Chondrocyte (in vitro differentiated cells): ENCODE measurements at places on chromosomes 1 and 21.

DNA sequence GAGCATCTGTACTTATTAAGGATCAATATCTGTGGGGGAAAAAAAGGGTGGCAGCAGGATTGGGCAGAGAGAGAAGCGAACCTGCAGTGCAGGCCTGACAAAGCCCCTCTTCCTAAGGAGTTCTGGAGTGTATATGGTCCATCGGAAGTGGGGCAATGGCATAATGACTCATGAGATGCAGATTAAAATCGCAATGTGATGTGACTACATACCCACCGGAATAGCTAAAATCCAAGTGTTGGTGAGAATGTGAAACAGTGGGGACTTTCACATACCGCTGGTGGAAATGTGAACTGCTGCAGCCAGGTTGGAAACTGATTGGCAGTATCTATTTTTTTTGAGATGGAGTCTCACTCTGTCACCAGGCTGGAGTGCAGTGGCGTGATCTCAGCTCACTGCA, 8.2 kb upstream of the CREG1 start:
- DNase-seq: no peak

DNA sequence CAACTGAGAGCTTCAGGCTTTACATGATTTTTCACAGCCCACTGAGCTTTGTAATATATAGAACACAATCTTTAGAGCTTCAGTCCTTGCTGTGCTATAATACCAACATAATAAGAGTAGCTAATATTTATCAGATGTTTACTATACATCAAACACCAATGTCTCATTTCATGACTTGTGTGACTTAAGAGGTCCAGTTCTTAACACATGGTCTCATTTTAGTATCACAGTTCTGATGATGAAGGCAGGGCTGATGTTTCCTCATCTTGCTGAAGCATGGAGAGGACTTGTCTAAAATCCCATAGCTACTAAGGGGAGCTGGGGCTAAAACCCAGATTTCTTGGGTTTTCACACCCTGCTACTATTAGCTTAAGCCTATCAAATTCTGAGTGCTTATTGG, 5.5 kb downstream of the MTR start:
- no peak for DNase-seq

DNA sequence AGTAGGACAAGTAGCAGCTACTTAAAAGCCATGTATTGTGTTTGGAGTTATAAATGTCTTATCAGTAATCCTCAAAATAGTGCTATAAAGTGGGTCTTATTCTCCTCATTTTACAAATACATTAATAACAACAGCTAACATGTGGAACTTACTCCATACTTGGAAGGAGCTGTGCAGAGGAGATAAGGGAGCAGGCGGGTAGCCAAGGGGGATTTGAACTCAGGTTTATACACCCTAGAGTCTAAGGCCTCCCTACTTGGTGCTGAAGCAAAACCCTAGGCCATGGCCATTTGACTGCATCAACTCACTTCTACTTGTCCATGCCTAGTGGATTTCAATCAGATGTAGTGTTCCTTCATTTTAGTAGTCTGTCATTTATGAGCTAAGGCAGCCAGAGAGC, 72.1 kb downstream of the LMO4 start:
- no peak for DNase-seq

GRCh38 chr1:107145637-107146036, 4.8 kb downstream of the NTNG1 start:
- DNase-seq: no peak

DNA sequence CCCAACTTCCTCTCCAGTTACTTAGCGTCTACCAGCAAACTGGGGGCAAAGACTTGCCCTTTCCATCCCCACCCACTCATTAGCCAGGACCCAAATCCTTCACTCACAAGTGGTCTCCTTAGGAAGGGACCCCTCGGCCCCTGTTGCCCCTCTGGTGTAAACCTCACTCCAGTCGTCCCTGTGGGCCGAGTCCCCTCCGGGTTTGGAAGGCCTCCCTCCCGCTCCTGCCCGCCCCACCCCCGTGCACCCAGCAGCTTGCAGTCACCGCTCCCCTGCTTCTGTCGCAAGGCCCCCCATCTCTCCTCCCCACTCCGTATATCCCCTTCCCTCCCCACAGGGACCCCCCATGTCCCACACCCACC, 1.2 kb downstream of the EFHD2 start:
- DNase-seq: no peak

GRCh38 chr1:243513726-243514491, 258.1 kb downstream of the SDCCAG8 start:
- no peak for DNase-seq

GRCh38 chr1:172976222-172977041, 74.3 kb downstream of the TNFSF18 start:
- no peak for DNase-seq

DNA sequence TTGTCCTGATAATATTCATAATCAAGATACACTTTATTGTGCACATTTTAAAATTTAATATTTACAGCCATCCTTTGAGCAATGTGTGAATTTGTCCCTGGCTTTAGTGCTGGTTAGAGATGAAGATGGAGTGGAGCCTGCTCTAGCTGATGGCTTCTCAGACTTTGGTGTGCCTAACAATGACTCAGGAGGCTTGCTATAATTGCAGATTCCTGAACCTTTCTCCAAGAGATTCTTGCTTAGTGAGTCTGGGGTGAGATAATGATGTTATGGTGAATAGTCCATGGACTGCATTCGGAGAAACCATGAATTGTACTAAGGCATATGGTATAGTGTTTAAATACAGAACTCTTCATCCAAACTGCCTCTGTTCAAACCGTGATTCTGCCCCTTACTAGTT, 307.1 kb downstream of the PAPPA2 start:
- no peak for DNase-seq

- DNase-seq: no peak
These were observed 27.8 kb upstream of the CD84 start for GRCh38 chr1:160607011-160607671.

GRCh38 chr1:41488040-41488951, 3.8 kb upstream of the EDN2 start:
- DNase-seq: no peak

GRCh38 chr1:203768256-203768655, 3.3 kb downstream of the LAX1 start:
- DNase-seq: peak; percentile 43

- DNase-seq: no peak
These were observed 46.6 kb upstream of the ATP1A1 start for GRCh38 chr1:116326486-116326885.

- no peak for DNase-seq
These were observed 28.2 kb downstream of the INTS7 start for GRCh38 chr1:212007178-212007577.

- no peak for DNase-seq
These were observed 253.2 kb downstream of the PTPRC start for GRCh38 chr1:198892065-198892464.

DNA sequence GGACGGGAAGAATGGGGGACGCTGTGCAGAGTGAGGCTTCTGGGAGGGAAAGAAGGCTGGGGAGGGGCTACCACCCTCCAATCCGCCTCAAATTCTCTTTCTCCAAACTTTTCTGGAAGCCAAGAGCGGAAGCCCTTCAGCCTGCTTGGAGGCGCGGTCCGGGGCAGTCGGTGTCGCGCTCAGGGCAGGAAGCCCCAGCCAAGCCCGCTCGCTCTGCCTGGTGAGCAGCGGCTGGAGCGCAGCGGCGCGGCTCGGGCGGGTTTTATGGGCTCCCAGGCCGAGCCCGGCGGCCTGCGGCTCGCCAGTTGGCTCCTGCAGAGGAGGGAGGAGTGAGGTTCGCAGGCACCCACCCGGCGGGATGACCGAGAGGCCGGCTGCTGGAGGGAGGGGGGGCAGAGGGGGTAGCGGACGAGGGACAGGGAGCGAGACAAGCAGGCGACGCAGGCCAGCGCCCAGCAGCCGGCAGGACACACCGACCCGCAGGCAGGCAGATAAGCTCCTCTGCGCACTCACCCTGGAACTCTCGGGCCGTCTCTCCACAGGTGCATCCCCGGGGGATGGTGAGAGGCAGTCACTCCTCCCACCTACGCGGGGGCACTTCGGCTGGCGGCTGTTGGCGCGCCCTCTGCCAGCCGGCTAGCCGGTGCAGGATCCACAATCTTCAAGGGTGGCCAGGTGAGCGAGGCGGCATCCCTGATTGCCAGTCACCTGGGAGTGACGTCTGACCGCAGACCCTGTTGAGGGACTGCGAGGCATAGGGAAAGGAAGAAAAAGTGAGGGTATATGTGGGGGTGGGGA, at the start of gene AVPR1B:
TSS of gene AVPR1B (minus strand) at position 238 of the 798 bp plus-strand sequence. CDS start 498 bp downstream, outside the sequence.
- no peak for DNase-seq

- DNase-seq: no peak
These were observed 38.4 kb downstream of the TAS1R2 start for GRCh38 chr1:18820791-18821641.

GRCh38 chr1:109069294-109069693, 6.5 kb downstream of the TAF13 start:
- no peak for DNase-seq

- peak; percentile 56 for DNase-seq
These were observed 5.9 kb upstream of the FOXO6 start for GRCh38 chr1:41355356-41355755.

GRCh38 chr1:32150847-32151246, 28.6 kb upstream of the TXLNA start:
- DNase-seq: no peak

GRCh38 chr1:173148545-173148944, 58.6 kb downstream of the TNFSF4 start:
- no peak for DNase-seq

- DNase-seq: peak; percentile 95
These were observed 27.1 kb downstream of the SNAP47 start for GRCh38 chr1:227762231-227762911.

DNA sequence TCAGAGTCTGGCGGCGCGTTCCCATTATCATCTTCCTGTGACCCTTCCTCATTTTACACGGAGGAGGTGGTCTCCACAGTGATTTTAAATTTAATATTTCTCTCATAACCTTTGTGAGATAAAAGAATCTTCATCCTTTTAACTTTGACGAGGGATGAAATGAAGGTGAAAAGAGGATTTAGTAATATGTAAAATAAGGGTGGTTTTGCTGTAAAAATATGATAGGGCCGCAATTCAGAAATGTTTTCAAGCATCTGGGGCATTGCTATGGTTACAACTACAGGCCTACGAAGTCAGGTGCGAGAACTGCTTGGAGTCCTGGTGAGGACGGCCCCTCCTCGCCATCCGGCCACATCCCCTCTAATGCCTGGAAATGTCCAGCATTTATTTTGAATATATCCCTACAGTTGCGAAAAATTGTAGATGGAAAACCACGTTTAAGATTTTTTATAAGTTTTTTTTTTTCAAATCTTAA, 422 bp upstream of the RSBN1 start:
- no peak for DNase-seq

- no peak for DNase-seq
These were observed 107.2 kb downstream of the RGS2 start for GRCh38 chr1:192916021-192916420.
